Stimulated activated CD4-positive, alpha-beta T cell treated with anti-CD3 and anti-CD28 coated beads, Interleukin-15, amount 100 ng/mL, for 1 hour (primary cell): ENCODE measurements at places on chromosomes 1 and 21.

- no peak for DNase-seq
These were observed 157.1 kb downstream of the ELAVL4 start for GRCh38 chr1:50265790-50266314.

GRCh38 chr1:12603224-12603623 lies 14.8 kb downstream of the DHRS3 start:
- DNase-seq = no peak

- no peak for DNase-seq
These were observed 278.5 kb downstream of the MRPL39 start for GRCh38 chr21:25328736-25329135.

- DNase-seq = no peak
These were observed 160.6 kb upstream of the EDN2 start for GRCh38 chr1:41645062-41645461.
